ENCODE measurements at places on chromosomes 2 and 18.

DNA sequence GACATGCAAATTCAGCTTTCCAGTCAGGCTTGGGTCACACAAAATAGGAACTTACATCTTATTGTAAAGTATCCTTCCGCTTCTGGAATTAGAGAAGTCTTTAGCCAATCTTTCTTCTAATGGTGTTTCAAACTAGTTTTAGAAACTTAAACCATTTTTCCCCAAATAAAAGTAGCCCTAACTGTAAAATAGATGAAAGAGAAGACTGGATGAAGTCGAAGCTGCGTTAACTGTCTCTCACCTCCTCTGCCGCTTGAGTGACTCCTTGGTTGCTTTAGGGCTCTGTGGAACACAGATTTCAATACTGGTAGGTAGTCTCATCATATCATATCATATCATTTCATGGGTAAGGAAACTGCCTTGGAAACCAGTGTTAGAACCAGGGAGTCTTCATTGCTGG is 498.4 kb downstream of the XIRP2 start:
- no peak for DNase-seq

DNA sequence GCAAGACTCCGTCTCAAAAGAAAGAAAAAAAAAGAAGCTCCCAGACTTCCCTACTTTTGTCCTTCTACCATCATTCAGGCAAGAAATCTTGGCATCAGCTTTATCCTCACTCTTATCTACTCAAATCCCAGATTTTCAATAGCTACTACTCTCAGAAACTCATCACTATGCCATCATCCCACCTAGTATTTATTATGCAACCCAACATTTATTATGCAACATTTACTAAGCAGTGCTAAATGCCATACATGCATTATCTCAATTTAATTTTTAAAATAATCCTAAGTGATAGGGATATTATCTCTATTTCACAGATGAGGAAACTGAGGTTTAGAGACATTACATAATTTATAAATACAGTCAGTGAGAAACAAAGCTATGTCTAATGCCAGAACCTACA is 4.1 kb downstream of the USP37 start:
- DNase-seq, result no peak

DNA sequence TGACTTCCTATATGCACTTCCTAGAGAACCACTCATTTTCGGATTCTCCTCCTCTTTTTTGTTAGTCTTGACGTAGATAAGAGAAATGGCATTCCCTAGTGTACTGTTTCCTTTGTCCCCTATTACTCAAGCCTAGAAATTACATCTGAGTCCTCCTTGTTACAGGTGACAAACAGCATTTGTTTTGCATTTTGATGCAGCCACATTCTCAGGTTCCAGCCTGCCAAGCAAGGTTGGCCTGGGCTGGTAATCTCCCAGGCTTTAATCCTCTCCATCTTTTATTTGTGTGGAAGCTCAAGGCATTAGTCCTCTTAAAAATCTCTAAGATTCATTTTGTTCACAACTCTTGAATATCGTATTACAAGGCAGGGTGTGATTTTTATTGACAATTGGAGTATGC is 318.0 kb upstream of the NRP2 start:
- DNase-seq, result no peak

- DNase-seq, result no peak
Observed at GRCh38 chr18:8373486-8373885, 235.8 kb upstream of the RAB12 start.

GRCh38 chr2:120735746-120736170 is at the start of gene GLI2:
Gene GLI2 (plus strand): TSS chr2:120735868. CDS start chr2:120797321, 61,453 bp downstream.
- no peak for DNase-seq

DNA sequence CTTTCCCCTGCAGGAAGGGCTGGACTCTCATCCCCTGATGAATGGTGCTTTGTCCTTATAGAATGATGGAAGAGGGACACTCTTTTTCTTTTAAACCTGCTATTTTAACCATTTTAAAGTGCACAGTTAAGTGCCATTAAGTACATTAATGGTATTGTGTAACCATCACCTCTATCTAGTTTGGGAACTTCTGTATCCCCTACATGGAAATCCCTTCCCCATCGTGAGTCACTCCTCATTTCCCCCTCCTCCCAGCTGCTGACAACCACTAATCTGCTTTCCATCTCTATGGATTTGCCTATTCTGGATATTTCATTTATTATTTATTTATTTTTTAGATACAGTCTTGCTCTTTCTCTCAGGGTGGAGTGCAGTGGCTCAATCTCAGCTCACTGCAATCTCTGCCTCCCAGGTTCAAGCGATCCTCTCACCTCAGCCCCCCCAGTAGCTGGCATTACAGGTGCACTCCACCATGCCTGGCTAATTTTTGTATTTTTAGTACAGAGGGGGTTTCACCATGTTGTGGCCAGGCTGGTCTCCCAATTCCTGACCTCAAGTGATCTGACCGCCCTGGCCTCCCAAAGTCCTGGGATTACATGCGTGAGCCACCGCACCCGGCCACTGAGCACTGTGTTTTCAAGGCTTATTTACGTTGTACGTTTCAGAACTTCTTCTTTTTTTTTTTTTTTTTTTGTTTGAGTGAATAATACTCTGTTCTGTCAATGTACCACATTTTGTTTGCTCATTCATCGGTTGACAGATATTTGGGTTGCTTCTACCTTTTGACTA is 15.8 kb downstream of the DGKD start:
- no peak for DNase-seq

Measured in cortex of kidney (tissue), 1 donor.